ENCODE measurements at places on chromosomes 7 and 10.

DNA sequence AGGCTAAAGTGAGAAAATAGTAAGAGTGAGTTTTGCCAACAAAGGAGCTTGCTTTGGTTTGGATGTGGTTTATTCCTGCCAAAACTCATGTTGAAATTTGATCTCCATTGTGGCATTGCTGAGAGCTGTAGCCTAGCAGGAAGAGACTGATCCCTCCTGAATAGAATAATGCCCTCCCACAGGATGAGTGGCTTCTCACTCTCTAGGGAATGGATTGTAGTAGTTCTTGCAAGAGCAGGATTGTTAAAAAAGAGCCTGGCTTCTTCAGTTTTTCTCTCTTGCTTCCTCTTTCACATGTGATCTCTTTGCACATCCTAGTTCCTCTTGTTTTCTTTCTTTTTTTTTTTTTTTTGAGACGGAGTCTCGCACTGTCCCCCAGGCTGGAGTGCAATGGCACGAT, 34.4 kb downstream of the ASAH2 start:
- DNase-seq = no peak

- no peak for DNase-seq
Observed at GRCh38 chr10:129156406-129156805, 310.6 kb upstream of the MGMT start.

DNA sequence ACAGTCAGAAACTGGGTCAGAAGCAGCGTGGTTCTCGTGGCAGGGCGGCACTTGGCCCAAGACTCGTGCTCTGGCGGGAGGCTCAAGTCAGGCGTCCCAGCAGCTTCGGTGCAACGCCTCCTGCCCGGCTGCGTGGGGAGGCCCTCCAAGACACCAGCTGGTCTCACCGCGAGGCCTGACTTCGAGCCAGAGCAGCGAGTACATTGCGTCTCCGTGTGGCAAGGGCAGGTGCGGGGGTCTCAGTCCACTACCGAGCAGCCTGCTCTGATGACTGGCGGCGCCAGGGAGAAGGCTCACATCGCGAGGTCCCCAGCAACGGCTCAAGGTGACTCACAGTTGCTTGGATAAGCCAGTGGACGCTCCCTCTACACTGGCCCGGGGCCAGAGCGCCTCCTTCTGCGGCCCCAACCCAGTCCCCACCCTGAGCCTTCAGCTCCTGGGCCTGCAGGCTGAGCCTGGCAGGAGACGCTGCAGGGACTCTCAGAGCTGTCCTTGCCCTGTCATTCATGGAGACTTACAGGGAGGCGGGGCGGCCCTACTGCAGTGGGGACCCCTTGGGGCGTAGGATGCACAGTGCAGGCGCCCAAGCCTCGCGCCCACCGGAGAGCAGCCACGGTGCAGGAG, 41.9 kb upstream of the PRKAR1B start:
- DNase-seq = no peak

- DNase-seq = no peak
Observed at GRCh38 chr7:104179178-104179577, 28.6 kb downstream of the ORC5 start.

DNA sequence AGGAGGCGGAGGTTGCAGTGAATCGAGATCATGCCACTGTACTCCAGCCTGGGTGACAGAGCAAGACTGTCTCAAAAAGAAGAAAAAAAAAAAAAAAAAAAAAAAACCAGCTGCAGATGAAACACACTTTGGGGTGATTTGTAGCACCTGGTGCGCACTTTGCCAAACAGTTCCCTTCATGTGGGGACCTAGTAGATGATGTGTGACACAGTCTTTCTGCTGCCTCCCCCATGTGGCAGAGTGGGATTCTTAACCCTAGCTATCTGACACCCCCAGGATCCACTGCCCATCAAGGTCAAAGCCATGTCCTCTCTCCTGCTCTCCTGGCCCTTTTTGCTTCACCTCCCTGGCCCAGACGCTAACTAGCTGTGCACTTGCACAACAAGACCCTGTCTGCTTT, 52.1 kb upstream of the PDZD8 start:
- no peak for DNase-seq

GRCh38 chr10:124476043-124476725, 14.6 kb downstream of the LHPP start:
- DNase-seq = no peak

DNA sequence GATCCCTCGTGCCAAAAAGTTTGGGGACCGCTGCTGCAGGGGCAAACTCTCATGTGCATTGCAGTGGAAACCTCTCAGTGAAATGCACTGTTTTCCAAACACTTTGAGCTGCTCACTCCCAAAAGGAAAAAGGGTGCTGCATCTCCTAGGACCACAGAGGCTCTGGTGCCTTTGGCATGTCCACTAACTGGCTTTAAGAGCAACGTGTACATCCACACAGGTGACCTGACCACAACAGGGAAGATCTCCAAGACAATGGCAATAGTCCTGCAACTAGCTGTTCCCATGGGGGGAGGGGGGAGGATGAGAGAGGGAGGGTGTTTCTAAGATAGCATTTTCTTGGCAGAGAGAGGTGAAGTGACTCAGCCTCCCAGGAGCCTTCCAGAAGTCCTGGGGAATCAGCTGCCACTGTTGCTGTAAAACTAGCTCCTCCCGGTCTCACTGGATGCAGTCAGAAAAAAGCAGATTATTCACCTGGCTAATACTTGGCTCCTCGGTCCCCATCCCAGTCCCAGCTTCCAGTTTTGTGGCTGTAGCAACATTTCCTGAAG, 181.7 kb downstream of the HECW1 start:
- DNase-seq = no peak

DNA sequence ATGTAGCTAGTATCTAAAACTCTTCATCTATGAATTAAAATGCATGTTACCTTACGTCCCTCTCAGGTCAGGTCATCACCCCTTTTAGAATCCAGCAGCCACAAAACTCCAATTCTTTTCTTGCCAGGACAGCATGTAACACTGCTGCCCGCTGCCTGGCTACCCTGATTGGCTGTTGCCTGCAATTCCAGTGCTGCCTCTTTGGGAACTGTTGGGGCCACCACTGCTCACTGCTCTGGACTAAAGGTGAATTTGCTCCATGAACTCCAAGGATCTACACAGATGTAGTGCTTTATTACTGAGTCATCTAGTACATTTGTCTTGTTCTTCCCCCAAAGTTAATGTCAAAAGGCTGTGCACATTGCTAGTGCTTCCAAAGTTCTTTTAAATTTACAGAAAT, 40.4 kb downstream of the SCIN start:
- no peak for DNase-seq

DNA sequence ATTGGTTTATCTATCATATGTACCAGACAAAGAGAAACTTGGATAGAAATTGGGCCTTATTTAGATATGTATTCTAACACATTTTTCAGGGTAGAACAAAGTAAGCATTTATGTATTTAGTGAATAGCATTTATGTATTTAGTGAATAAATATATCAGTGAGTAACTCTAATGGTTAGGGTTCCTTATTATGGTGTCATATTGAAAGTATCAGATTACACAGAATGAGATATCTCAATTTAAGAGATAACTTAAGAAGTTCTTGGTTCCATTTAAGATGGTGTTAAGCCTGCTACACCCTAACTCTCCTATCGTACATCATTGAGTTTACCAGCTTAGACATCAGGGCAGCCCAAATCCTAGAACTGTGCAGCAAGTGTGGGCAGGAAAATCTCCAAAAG, 35.9 kb upstream of the DMTF1 start:
- DNase-seq = no peak

- DNase-seq = no peak
Observed at GRCh38 chr10:63217120-63217605, 84.0 kb downstream of the NRBF2 start.

DNA sequence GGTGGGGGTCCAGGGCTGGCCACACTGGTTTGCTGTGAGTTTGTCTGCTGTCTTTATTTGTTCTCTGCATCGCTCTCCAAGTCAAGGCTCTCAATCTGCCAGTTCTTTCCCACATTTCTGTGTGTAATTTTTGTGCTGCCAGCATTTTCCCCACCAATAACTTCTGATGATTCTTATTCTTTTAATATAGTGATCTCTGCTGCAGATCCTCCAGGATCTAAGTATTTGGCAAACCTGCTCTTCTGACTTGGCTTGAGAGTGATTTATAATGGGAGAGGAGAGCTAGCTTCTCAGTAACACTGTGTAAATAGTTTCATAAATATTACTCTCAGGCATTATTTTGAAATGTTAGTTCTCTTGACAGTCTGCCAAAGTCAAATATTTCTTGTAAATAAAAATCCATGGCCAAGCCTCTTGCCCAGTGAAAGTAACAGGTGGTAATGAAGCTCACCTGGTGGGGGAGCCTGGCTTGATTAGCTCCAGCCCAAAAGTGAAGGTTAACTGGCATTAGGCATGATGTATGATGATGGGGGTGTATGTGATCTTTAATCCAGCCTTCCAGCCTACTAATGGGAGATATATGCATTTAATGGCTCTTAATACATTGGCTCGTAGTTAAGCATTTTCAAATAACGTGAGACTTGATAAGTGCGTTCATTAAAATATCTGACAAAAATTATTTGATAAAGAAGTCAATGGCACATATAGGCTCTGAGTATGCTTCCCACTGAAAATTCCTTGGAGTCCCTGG, 1055.9 kb downstream of the KCNMA1 start:
- DNase-seq = no peak

- DNase-seq = no peak
Observed at GRCh38 chr10:28305553-28305952, 2.7 kb upstream of the MPP7 start.

DNA sequence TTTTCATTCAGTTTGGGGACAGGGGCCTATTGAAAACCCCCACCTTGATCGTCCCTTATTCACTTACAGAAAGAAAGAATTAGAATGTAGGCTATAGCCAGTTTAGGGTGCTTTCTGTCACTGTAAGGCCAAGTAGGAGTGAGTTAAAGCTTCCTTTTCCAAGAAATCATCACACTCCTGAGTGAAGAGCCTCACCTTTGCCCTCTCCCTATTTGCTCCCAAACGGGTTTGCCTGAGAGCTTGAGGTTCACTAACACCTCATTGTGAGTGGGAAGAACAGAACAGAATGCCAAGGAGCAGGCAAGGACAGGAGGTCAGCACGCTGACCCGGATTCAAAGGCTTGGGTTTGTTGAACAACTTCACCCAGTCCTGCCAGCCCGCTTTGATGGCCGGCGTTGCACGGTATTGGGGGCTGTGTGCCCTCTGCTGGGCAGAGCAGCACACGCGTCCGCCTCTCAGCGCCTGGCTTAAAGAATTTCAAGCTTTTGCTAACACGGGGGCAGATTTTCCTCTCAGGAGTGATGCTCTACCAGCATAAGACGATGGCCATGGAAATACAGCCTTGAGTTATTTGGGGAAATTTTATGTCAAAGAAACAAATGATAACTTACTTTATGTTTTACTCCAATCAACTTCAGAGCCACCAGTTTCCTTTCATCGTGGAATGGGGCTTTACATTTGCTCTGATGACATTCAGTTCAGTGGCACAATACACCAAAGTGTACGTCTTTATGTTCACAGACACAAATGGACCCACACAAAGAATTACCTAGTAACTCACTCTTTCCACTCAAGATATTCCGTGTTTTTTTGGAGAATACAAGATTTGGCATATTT, 470.0 kb downstream of the SUGCT start:
- DNase-seq = no peak

DNA sequence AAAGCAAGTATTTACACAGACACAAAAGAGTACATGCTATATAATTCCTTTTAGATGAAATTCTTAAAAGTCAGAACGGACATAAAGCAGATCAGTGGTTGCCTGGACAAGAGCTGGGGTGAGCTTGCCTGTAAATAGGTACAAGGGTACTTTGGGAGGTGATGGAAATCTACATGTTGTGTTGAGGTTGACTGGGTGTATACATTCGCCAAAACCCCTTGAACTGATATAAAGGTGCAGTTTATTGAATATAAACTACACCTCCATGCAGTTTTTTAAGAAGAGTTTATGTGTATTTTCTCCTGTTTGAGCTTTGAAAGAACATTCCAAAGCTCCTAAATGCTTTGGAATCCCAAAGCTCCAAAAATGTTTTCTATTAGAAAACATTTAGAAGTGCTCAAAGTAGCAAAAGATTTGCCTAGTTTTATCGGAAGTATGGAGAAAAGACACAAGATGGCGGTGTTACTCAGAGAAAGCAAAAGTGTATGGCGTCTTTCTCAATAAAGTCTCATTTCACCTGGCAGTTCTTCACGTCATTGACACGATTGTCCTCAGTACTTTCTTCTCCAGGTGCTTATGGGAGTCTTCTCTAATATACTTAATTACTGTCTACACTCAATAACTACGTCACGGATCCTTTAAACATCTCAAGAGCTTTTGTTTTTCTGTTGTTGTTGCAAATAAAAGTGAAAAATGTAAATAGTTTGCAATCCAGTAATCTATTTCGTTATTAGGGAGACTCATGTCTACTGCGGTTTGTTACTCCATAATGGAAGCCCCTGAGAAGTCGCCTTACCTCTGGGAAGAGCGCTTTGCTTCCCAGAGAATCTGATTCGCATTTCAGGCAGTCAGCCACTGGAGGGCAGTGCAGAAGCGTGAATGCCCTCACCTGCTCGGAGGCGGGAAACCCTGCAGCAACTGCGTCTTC, 14.7 kb upstream of the SEC61G start:
- peak; percentile 44 for DNase-seq

DNA sequence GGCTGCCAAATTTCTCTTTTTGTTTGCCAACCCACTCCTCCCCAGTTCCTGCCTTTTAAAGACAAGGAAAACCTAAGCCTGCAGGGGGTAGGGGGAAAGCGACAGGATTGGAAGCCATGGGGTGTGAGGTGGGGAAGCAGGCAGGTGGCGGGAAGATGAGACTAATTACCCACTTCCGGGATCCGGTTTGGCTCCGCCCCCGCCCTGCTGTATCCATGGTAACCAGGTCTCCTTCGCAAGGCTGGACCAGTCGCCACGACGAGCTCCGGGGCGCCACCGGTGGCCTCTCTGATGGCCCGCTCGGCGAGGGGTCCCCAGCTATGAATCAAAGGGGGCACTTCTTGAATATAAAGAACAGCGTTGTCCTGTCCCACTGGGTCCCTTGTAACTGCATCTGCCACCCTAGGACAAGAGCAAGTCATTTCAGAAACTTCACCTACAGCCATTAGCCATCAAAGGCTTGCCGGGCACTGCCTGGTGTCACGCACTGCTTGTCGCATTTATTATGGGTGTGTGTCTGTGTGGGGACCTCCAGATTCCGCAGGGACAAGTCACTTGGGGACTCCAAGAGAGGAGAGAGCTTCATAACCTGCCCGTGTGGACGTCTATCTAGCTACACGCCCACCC, 55.4 kb upstream of the LMTK2 start:
- DNase-seq = peak; percentile 33

GRCh38 chr7:78939669-78940068, 513.8 kb downstream of the MAGI2 start:
- DNase-seq = no peak
